SJCRH30 (cell line): ENCODE measurements at places on chromosomes 3 and 15.

DNA sequence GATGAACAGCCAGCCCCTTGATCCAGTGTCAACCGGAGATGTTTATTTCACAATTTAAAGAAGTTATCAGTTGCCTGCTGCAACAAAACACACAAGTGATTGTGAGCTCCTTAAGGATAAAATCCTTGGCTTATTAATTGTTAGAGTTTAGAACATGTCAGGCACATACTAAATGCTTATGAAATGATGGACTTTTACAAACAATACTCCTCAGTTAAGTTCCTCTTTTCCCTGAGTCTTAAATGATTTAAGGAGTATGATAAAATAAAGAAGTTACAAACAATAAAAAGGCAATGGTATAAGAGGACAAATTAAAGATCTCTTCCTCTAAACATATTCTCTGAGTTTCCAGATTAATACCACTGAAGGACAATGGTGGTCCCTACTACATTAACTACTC lies 5.7 kb downstream of the GHSR start:
- DNase-seq = no peak

- no peak for DNase-seq
These were observed 12.8 kb downstream of the PYDC2 start for GRCh38 chr3:191473661-191474198.

- DNase-seq = no peak
These were observed 34.6 kb upstream of the GPR149 start for GRCh38 chr3:154464440-154465190.

DNA sequence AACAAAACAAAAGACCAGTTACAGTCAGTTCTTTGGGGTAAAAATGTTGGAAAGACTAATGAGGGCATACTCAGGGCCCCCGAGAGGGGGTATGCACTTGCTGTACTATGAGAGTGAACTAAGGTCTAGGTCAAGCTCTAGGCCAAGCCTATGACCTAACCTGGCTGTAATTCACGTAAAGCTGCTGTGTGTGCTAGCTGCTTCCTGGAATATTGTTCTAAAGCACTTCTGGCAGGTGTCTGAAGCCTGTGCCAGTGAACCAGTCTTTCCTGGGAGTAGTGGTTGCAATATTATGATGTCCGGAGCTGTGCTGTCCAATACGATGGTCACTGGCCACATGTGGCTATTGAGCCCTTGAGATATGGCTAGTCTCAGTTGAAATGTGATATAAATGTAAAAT lies 13.1 kb upstream of the CX3CR1 start:
- no peak for DNase-seq
